Activated CD4-positive, alpha-beta memory T cell treated with anti-CD3 and anti-CD28 coated beads for 36 hours (primary cell): ENCODE measurements at places on chromosomes 3 and 15. TPM values are rescaled to one million over a fixed set of nuclear protein-coding genes. Genes with fewer than 3 reads are reported as not detected.
A peak's percentile ranks its signal among the peaks of the same experiment; 100 is the strongest.

DNA sequence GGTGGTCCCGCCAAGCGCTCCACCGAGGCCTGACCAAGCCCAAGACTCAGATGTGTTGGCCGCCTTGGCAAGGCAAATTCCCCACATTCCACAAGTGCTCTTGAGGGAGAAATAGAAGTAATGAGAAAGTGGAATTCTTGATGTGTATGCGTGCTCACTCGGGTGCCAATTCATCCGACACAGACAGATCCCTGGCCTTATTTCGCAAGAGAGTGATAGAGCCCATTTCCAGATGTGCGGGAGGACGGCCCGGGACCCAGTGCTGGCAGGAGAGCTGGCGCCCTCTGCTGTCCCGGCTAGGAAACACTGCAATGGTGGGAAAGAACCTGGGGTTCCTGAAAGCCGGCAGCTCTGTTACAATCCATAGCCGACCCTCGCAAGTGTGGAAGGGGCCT, 76.0 kb downstream of the HMG20A start:
- no peak overlapping the region for H3K27ac ChIP-seq
- no peaks in the 10 kb centered on the region for H3K27me3 ChIP-seq
- peak; percentile 81 for DNase-seq
- no peaks in the 10 kb centered on the region for H3K36me3 ChIP-seq

DNA sequence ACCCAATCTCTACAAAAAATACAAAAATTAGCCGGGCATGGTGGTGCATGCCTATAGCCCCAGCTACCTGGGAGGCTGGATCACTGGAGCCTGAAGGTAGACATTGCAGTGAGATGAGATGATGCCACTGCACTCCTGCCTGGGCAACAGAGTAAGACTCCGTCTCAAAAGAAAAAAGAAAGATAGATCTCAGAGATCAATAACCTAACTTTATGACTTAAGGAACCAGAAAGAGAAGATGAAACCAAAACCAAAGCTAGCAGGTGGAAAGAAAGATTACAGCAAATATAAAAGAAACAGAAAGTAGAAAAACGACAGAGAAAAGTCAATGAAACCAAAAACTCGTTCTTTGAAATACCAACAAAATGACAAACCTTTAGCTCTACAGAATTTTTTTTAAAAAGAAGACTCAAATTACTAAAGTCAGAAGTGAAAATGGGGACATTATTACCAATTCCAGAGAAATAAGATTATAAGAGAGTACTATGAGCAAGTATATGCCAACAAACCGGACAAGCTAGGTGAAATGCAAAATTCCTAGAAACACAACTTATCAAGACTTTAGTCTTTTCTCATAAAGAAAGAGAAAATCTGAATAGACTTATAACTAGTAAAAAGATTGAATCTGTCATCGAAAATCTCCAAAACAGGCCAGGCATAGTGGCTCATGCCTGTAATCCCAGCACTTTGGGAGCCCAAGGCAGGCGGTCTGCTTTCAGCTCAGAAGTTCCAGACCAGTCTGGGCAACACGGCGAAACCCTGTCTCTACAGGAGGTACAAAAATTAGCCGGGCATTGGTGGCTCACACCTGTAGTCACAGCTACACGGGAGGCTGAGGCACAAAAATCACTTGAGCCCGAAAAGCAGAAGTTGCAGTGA, 35.0 kb downstream of the ACAP2 start:
- peak overlapping the region; percentile 76 for H3K27ac ChIP-seq
- H3K4me3 ChIP-seq, result peak overlapping the region; percentile 57
- H3K4me1 ChIP-seq, result peaks cover 44% of the 10 kb centered on the region
- no peaks in the 10 kb centered on the region for H3K27me3 ChIP-seq
- peak; percentile 24 for DNase-seq

GRCh38 chr15:60591496-60592370, 112.8 kb upstream of the ICE2 start:
- peaks cover 47% of the 10 kb centered on the region for H3K4me1 ChIP-seq
- peaks cover 4% of the 10 kb centered on the region for H3K36me3 ChIP-seq
- H3K4me3 ChIP-seq, result peak overlapping the region; percentile 77
- H3K27ac ChIP-seq, result peak overlapping the region; percentile 89
- peak; percentile 57 for DNase-seq

DNA sequence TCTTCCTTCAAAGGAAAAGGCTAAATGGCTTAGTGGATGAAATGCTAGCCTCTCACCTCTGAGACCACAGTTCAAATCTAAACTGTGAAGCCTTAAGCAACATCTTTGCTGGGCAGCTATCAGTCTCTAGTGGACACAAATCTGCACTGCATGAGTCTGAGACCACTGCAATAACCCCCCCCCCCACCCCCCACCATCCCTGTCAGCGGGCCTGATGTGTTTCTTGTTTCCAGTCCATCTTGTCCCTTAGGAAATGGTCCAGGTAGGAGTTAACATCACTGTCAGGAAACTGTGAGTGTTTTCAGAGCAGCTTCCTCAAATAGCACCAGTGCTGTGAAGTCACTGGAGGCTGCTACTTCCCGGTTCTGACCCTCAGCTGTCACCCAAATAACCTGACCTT, 140.6 kb upstream of the TMCO5A start:
- no peaks in the 10 kb centered on the region for H3K4me1 ChIP-seq
- H3K27me3 ChIP-seq, result peaks cover 2% of the 10 kb centered on the region
- H3K36me3 ChIP-seq, result no peaks in the 10 kb centered on the region
- no peak overlapping the region for H3K4me3 ChIP-seq
- no peak overlapping the region for H3K27ac ChIP-seq
- no peak for DNase-seq

The CKMT1B gene
- not detected for total RNA-seq

The CCDC39 gene
- not detected for total RNA-seq

- no peak overlapping the region for H3K4me3 ChIP-seq
- no peak overlapping the region for H3K27ac ChIP-seq
- no peaks in the 10 kb centered on the region for H3K27me3 ChIP-seq
- DNase-seq, result no peak
Measured at GRCh38 chr15:47384341-47384740, 333.0 kb upstream of the SEMA6D start.

DNA sequence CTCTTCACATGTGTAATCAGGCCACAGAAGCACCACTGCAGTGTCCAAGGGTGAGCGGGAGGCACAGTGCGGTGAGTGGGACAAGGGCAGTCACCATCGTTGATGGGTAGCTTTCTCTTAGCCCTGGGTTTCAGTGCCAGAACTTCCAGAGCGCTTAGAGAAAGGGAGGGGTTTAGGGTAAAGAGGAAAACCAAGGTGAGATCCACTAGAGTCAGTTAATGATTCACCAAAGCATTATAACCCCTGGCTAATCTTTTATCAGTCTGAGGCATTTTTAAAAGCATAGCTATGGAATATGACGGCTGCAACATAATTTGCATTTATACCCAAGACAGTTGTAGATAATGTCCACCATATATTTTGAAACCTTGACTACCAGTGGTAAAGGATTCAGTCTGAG, 94.8 kb downstream of the SHQ1 start:
- H3K36me3 ChIP-seq, result peaks cover 22% of the 10 kb centered on the region
- H3K4me1 ChIP-seq, result peaks cover 28% of the 10 kb centered on the region
- no peak overlapping the region for H3K4me3 ChIP-seq
- no peak for DNase-seq
- no peak overlapping the region for H3K27ac ChIP-seq

DNA sequence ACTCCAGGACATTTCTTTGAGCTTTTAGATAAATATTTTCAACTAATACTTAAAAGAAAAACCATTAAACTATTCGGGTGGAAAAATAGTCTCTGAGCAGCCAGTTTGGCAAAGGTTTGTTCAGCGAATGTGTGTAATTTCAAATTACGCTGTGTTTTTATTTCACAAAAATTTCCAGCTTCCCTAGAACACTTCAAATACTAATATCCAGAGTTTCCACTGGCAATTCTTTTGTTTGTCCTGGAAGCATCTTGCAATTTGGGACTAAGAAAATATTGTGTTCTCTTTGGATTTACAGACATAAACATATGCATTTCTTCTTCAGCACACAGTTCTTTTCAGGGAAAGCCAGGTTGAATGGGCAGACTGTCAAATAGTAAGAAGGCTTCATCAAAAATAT, 61.9 kb downstream of the MDFIC2 start:
- no peaks in the 10 kb centered on the region for H3K4me1 ChIP-seq
- DNase-seq, result no peak
- no peak overlapping the region for H3K4me3 ChIP-seq
- H3K27me3 ChIP-seq, result no peaks in the 10 kb centered on the region

- no peak for DNase-seq
- H3K4me1 ChIP-seq, result no peaks in the 10 kb centered on the region
- no peaks in the 10 kb centered on the region for H3K27me3 ChIP-seq
- H3K36me3 ChIP-seq, result peaks cover 13% of the 10 kb centered on the region
Measured at GRCh38 chr15:22919171-22919570, 61.0 kb downstream of the CYFIP1 start.
